Natural killer cell treated with Interleukin-12 subunit alpha and Interleukin-12 subunit beta and Interleukin-15 and Interleukin-18, amount 100 ng/mL, for 72 hours (primary cell): ENCODE measurements at places on chromosomes 1 and 21.

GRCh38 chr1:5706239-5706638 is 286.0 kb downstream of the NPHP4 start:
- no peak for DNase-seq

DNA sequence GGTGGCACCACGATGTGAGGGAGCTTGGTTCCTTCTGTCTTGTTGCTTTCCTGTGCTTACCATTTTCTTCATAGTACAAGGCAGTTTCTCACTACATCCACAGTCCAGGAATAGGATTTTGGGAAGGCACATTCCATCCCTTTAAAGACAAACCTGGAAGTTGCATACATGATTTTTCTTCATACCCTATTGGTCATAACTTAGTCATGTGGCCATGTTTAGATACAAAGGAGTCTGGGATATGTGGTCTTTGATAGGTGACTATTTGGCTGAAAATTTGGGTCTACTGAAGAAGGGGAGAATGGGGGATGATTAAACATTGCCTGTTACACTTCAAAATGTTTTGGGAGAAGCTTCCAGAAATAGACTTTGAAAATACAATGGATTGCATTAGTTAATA is 7.0 kb downstream of the DYRK1A start:
- DNase-seq = no peak

DNA sequence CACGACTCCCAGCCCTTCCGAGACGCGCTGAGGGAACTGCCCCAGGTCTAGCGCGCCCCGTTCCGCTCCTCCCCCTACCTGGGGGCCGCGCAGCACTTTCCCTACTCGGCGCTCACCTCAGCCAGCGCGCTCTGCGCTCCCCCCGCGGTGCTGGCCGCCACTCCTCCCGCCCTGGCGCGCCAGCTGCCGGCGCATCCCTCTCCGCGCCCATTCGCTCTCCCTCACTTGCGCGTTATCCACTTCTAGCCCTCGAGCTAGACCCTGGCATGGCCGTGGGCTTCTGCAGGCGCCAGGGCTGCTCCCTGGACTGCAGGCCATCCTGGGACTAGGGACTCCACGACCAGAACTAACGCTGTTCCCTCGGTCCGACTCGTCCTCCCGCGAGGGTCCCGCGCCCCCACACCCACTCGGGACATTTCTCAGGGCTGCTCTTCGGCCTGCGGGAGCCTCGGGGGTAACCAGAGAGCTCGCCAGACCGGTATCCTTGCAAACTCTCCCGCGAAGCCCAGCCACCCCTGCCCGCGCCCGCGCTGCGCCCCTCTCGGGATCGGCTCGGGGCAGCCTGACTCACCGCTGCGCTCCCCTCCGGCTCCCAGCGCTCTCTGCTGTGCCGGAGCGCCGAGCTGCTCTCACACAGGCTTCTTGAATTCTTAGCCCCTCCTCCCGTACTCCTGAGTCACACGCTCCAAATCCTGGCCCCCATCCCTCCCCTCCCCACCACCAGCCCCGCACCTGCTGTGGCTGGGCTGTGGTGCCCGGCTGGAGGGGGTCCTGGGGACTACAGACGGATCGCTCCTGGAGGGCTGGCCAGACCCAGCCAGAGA is at the start of gene NGF:
Gene NGF (minus strand): TSS at position 617 of the 824 bp plus-strand sequence. CDS start 51,454 bp downstream, outside the sequence.
- no peak for DNase-seq

GRCh38 chr1:174008979-174009378 is 13.2 kb downstream of the RC3H1 start:
- DNase-seq = no peak
